ENCODE measurements at places on chromosomes 12 and 14. TPM values are rescaled to one million over a fixed set of nuclear protein-coding genes. Genes with fewer than 3 reads are reported as not detected.

Gene TSPAN11
- total RNA-seq, result 5.7 TPM

DNA sequence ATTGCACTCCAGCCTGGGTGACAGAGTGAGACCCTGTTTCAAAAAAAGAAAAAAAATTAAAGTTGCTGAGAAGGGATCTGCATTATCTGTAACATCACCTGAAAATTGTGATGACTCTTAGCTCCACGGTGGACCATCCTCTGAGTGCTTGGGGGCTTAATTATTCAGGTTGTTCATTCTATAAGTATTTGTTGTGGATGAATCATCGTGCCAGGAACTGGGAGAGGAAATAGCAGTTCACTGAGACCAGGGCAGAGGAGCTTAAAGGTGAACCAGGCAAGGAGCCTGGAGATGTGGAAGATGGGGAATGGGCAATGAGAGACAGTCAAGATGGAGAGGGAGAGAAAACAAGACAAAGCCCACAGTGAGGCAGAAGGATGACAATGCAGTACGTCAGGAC, 25.5 kb upstream of the GSC start:
- DNase-seq, result no peak

DNA sequence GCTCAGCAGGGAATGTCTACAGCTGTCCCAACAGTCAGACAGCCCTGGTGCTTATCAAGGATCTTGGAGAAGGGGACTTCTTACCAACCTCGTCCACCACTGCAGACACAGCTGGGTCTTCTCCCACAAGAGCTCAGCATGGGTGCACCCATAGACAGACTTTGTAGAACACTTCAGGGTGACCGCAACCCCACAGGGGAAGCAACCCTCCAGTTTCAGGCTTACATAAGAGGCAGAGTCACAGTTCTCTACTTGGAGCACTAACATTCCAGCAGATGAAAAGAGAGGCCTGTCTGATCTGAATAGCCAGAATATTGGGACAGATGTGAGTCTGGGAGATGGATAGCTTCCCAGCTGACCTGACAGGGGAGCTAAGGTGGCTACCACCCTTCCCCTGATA, 3.5 kb upstream of the CLEC1A start:
- no peak for DNase-seq

- no peak for DNase-seq
These were observed 164.8 kb downstream of the ZFP36L1 start for GRCh38 chr14:68627868-68628604.

DNA sequence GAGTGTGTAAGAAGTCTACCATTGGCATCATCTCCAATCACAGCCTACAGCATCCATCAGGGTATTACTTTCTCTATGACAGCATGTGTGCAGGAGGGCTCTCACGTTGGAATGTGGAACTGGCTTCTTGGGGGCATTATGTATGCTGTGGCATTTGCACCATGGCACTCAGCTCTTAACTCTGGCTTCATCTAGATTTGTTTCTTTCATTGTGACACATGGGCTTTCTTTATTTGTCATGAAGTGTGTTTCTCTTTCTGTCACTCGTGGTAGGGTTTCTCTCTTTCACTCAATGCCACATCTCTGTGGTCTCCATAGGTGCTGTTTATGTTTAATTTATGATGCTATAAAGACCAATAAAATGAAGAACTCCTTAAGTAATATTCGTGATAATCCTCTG, 191.2 kb upstream of the GARIN2 start:
- no peak for DNase-seq

- DNase-seq, result peak; percentile 90
These were observed 135.4 kb upstream of the CLEC14A start for GRCh38 chr14:38391334-38391733.

Gene HOXC10
- not detected for total RNA-seq

Gene LUM
- not detected for total RNA-seq

GRCh38 chr14:65070471-65070976, 31.8 kb downstream of the MAX start:
- DNase-seq, result no peak

GRCh38 chr12:102496591-102496990, 16.2 kb upstream of the IGF1 start:
- DNase-seq, result no peak

DNA sequence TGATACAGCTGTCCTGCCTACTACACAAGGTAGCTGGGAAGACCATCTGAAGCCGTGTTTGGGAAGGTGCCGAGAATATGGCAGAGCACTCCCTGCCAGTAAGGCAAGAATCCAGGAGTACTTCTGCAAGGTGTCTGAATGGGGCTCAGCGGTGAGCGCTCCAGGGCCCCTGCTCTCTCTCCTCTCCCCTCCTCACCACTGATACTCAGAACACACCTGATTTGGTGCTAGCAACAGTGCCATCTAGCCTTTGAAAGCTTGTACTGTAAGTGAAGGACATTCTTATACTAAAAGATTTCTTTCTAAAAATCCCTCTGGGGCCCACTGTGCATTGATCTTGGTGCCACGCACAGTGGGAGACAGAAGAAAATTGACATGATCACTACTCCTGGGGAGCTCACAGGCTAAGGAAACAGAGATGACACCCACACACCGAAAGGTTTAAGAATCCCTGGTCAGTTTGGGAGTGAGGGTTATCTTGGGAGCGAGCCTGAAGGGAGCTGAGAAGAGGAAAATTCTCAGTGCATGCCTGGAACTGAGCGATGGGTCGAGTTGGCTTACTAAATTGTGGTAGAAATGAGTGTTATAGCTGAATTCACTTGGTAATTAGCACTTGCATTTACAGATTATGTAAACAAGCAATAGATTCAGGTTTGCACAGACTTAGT, 216.9 kb downstream of the NTF3 start:
- DNase-seq, result peak; percentile 49

- DNase-seq, result no peak
These were observed 38.8 kb downstream of the SLC15A5 start for GRCh38 chr12:16238661-16239060.

GRCh38 chr12:44627387-44628166, 248.5 kb downstream of the NELL2 start:
- DNase-seq, result no peak

Gene POLR3B
- 5.7 TPM for total RNA-seq

GRCh38 chr14:100237735-100238418, 1.1 kb upstream of the YY1 start:
- DNase-seq, result peak; percentile 53

Gene SLC25A3
- total RNA-seq, result 462 TPM

GRCh38 chr12:39103552-39104165, 198.3 kb upstream of the CPNE8 start:
- DNase-seq, result peak; percentile 71

- no peak for DNase-seq
These were observed 14.8 kb downstream of the ITPR2 start for GRCh38 chr12:26818201-26818600.

Gene ST8SIA1
- under 0.01 TPM for total RNA-seq

DNA sequence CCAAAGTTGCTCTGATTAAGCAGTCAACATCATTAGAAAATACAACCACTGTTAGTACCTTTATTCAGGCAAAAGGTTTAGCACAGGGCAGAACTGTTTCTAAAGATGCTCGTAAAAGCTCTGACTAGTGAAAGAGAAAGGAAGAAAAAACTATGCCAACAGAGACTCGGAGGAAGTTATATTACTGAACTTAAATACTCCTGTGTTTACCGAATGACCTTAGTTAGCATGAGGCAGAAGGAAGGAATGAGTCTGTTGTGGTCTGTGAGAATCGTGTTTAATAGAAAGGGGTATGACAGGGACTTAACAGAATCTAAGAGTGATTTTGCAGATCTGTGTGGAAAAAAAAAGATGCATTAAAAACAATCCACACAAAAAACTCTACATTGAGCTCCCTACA, 84.1 kb upstream of the OVCH1 start:
- peak; percentile 61 for DNase-seq

DNA sequence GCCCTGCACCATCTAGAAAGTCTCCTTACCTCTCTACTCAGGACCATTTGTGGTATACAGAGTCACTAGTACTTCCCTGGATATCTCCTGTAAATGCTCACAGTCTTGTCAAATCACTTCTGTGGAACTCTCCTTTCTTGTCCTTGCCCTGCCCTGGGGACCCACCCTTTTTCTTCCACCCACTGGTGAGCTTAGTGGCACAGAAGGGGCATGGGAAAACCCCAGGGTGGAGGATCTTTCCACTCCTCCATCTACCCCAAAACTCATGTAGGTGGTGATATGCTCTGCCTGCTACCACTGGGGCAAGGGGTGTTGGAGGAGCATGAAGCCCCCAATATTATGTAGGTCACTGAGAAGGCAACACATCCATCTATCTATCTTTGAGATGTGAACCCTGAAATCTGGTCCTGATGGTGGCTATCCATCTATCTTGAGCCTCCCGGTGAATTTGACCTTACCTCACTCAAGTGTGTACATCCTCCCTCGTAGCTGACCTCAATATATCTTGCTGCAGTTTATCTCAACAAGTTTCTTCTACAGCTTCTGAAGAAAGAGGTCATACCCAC, 943 bp downstream of the TESPA1 start:
- no peak for DNase-seq

Gene SDSL
- 4.2 TPM for total RNA-seq

GRCh38 chr14:50335989-50336824, 24.1 kb downstream of the DMAC2L start:
- DNase-seq, result peak; percentile 92

- no peak for DNase-seq
These were observed 1.2 kb downstream of the CFL2 start for GRCh38 chr14:34713122-34713680.

DNA sequence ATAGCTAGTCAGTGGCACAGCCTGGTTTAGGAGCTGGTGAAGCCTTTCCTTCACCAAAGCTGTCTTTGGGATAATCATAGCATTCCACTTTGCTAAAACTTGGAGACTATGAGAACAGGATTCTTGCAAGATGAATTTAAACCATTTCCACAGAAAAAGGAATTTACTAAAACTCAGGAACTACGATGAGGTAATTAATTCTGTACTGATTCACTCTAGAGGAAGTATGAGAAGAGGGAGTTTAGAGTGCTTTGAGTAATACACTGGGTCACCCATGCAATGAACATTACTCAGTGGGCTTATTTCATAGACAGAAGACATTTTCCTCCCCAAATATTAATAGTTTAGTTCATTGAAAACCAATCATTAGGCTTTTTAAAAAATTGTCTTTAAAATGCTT, 73.0 kb downstream of the RMST start:
- DNase-seq, result no peak

Gene FLRT2
- 139 TPM for total RNA-seq

- no peak for DNase-seq
These were observed 606.1 kb downstream of the SLC16A7 start for GRCh38 chr12:60201891-60202290.

DNA sequence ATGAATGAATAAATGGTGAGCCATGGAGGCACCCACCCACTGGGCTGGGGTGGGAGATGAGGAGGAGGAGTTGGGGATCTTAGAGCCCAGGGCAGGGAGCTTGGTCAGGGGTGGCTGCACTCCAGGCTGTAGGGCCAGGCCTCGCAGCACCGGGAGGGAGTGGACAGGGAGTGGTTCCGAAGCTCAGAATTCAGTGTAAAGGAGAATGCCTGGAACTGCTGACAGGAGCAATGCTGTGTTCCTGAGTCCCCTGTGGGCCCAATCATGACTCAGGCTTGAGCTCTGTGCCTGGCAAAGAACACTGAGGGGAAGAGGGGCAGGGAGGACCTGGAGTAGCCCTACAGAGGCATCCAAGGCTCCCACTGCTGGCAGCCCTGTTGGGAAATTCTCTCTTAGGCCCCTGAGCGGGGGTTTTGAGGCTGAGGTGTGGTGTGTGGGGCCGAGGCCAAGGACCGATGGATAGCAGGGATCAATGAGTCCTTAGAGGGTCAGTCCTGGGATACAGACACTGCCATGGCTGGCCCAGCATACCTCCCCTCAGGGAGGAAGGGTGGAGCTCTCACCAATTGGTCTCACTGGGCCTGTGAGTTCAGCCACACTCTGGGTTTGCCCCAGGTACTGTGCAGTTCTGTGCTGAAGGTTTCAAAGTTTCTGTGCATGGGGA, 9.5 kb upstream of the RABGGTA start:
- no peak for DNase-seq

DNA sequence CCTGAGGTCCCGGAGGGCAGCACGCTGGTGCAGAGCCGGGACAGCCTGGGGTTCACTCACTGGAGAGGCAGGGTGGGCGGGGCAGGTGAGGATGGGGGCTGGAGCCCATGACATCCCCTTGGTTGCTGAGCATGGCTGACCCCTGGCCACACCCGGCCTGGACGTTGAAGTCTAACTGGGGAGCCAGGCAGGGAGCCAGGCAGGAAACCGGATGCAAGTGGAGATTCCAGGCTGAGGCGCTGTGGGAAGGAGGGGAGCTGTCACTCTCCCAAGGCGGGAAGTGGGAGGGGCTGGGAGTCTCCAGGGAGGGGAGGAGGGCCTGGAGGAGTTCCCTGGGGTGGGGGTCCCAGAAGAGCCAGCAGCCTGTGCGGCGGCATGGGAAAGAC, 7.7 kb upstream of the INF2 start:
- peak; percentile 51 for DNase-seq

GRCh38 chr14:76926521-76927251, 100.5 kb downstream of the LRRC74A start:
- no peak for DNase-seq

- no peak for DNase-seq
These were observed 30.4 kb downstream of the PAPOLA start for GRCh38 chr14:96532632-96533031.

Gene TPH2
- total RNA-seq, result not detected

DNA sequence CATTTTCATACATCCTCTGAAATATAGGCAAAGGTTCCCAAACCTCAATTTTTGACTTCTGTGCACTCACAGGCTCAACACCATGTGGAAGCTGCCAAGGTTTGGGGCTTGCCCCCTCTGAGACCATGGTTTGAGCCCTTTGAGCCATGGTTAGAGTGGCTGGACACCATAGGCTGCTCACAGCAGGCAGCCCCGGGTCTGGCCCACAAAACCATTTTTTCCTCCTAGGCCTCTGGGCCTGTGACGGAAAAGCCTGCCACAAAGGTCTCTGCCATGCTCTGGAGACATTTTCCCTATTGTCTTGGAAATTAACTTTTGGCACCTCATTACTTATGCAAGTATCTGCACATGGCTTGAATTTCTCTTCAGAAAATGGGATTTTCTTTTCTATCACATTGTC, 1113.2 kb upstream of the ATXN7L3B start:
- no peak for DNase-seq

Data from lung microvascular endothelial cell (primary cell).